Pons (tissue), 1 donor: ENCODE measurements at places on chromosomes 2 and 18.

DNA sequence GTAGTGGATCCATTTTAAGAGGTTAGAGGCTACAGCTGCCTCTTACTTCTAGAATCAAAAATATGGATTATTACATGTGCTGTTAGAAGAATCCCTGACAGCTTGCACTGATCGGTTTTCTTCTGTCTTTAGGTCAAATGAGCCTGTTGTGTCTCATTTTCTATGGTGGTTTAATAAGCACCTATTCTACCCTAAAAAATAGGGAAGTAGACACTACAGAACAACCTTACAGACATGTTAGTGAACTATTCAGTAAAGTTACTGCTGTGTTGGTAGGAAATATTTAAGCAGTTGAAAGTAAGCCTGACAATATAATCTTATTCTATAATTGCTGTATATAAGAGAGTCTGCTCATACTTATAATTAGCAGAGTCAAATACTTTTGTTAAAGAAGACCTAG is 168.5 kb upstream of the NOSTRIN start:
- no peak for DNase-seq

GRCh38 chr18:11322716-11323115 is 173.3 kb upstream of the PIEZO2 start:
- DNase-seq: no peak

GRCh38 chr2:200809506-200810251 is 2.0 kb upstream of the BZW1 start:
- no peak for DNase-seq

- no peak for DNase-seq
These were observed 121.8 kb downstream of the FHOD3 start for GRCh38 chr18:36419188-36419899.

GRCh38 chr18:55763805-55764204 is 175.8 kb upstream of the TCF4 start:
- DNase-seq: no peak

GRCh38 chr2:210324458-210324857 is 9.5 kb upstream of the MYL1 start:
- DNase-seq: no peak

- DNase-seq: peak; percentile 78
These were observed 10.1 kb downstream of the IWS1 start for GRCh38 chr2:127516041-127516762.

DNA sequence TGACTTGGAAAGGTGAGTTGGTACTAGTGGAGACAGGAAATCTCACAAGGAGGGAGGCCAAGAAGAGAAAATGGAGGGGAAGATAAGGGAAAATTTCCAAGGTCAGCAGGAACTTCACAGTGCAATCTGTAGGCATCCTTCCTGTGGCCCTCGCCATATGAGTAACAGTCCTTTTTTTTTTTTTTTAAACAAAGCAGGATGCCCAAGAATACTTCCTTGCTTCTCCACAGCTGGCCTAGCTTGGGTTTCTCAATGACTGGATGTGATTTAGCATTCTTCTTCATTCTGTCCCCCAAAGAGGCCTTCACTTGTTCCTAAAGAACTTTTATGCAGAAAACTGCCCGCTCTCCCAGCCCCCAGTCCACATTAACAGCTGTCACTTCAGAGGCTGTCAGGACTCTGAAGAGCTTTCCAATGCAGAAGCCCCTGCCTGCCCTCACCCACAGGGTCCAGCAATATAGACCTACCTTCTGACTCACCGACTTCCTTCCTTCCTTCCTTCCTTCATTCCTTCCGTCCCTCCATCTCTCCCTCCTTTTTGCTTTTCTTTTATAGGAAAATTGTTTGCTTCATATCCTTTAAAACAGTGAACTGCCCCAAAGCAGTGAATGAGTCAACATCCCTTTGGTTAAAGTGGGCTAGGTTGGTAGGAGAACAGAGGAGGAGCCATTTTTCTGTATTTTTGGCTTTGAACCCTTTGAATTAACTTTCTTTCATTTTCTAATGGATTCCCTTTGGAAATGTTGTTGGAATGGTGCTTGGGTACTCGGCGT is 172.0 kb downstream of the MGAT5 start:
- DNase-seq: no peak

DNA sequence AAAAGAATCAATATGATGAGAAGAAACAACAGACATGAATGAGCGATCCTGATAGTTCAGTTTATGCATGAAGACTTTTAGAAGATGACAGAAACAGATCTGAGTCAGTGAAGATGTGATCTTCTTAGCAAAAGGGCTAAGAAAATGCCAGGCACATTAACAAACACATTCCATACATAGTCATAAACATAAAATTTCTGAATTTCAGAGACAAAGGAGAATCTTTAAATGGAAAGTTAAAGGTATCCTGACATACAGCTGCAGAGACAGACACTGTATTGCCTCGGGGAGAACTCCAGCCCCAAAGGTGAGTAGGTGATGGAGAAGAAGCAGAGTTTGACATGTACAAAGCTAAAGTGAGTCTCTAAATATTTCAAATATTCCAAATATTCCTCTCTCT is 40.6 kb upstream of the FN1 start:
- no peak for DNase-seq

DNA sequence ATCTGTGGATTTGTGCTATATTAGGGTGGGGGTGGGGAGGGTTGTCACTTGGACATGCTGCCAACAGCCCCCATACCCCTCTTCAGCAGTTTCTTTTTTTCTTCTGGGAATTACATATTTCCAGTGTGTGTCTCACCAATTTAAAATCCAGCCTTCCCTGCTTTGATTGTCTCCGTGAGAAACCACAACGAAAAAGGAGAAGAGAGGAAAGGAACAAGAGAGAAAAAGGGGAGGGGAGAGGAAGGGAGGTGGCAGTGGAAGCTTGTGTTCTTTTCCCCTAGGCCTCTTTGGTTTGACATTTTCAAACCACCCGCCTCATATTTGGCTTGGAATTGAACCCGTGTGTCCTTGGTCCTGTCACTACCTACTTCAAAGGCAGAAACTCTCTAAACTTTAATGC is 860 bp downstream of the CTNNA2 start:
- no peak for DNase-seq

- DNase-seq: no peak
These were observed 24.9 kb downstream of the CAPN14 start for GRCh38 chr2:31192396-31192795.

- DNase-seq: no peak
These were observed 342.6 kb downstream of the CELF4 start for GRCh38 chr18:37222999-37223378.

GRCh38 chr2:223747392-223748042 is 89.9 kb downstream of the AP1S3 start:
- DNase-seq: no peak

DNA sequence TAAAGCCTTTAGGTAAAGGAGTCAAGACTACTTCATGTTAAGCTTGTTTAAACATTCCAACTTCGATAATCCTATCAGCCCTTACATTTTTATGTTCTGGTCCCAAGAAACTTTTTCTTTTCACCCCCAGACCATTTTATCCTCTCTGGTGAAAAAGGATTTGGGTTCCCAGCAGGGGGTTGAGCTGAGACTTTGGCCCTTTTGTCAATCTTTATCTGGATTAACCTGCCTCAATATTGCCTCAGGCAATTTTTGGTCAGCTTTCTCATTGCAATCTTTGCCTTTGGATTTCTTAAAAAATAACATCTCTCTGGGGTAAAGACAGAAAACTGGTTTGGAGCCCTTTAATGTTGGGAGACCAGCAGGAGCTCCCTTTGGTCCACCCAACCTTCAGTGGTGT is 33.9 kb upstream of the CSRNP3 start:
- DNase-seq: no peak

DNA sequence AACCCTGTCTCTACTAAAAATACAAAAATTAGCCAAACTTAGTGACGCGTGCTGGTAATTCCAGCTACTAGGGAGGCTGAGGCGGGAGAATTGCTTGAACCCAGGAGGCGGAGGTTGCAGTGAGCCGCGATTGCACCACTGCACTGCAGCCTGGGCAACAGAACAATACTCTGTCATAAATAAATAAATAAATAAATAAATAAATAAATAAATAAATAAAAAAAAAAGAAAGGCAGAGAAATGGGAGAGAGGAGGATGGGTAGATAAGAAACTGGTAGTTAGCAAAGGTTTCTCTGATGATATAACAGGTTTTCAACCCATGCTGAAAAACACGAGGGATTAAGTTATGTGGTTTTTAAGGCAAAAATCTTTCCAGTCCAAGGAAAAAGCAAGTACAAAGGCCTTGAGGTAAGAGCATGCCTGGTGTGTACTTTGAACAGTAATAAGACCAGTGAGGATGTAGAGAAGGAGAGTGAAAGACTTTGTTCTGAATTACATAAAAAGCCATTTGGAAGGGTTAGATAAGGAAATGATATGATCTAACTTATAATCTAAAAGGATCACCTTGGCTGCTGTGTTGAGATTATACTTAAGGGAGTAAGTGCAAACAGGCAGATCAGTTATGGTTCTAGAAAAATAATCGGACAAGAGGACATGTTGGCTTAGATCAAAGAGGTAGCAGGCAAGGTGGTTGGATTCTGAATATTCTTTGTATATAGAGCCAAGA is 159.3 kb downstream of the PTH2R start:
- DNase-seq: no peak

DNA sequence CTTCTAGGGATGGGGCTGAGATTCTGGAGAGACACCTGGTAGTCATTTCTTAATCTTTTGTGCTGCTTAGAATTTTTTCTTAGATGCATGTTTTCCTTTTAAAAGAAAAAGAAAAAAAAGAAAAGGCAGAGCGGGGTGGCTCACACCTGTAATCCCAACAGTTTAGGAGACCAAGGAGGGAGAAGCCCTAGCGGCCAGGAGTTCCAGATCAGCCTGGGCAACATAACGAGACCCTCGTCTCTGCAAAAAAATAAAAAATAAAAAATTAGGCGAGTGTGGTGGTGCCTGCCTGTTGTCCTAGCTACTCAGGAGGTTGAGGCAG is 46.0 kb upstream of the ATP6V1B1 start:
- no peak for DNase-seq

DNA sequence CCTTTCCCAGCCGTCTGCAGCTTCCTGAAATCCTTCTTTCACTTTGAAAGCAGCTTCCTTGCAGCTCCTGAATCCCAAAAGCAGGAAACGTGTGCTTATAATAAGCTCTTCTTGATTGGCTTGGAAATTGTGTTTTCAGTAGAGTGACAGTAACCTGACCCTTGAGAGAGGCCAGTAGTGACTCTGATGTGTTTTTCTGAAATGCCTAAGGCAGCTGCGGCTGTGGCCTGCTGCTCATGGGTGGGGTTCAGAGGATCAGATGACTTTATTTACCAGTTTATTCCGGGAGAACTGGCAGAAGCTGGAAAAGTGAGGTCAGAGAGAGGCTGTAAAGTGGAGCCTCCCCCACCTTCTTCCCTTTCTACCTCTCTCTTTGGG is 31.9 kb upstream of the RPIA start:
- DNase-seq: no peak

DNA sequence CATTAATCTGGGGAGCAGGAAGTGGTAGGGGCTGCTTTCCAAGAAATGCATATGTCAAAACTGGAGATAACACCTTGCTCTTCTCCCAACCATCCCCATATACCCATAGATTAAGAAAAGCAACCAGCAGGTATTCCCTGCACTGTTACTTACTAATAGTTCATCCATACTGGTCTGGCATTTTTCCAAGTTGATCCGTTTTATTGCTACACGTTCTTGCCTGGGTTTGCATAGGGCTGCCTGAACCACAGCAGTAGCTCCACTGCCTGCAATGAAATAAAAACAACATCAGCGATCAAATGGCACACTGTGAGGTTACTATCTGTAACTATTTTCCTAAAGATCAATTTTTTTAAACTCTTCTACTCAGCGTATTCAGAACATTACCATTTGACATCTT is 65.6 kb downstream of the STK39 start:
- DNase-seq: no peak

GRCh38 chr18:45621061-45621511 is 5.8 kb downstream of the SLC14A2 start:
- DNase-seq: peak; percentile 23

GRCh38 chr2:132715386-132716351 is 45.7 kb upstream of the LYPD1 start:
- DNase-seq: peak; percentile 8

GRCh38 chr2:102055346-102055990 is 63.7 kb downstream of the IL1R2 start:
- no peak for DNase-seq

GRCh38 chr2:41344529-41344928 is 703.3 kb upstream of the PKDCC start:
- no peak for DNase-seq

- DNase-seq: no peak
These were observed 26.8 kb upstream of the SLC9A2 start for GRCh38 chr2:102592601-102593000.

DNA sequence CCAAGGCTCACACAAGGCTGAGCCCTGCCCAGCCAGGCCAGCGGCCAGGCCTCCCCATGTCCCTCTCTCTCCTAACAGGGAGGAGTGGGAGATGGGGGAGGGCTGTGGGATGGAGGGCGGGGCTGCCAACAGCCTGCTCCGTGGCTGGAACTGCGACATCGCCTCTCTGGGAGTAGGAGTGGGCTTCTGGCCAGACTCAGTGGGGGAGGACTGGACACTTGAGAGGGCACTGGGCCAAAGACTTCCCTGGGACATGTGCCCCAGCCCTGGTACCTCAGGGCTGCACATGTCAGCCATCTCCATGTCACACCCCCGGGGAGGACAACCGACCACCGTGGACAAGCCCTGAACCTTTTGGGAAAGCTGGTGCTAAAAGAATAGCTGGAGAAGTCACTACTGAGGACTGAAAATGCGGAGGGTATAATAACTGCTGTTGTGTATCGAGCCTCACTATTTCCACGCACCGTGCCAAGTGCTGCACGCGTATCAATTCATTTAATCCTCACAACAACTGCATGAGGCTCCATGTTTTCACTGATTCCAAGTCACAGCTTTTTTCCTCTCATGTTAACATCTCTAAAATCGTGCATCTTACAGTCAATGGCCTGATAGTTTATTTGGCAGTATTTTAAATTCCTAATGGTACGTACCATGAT is 127.3 kb downstream of the MSH2 start:
- no peak for DNase-seq

GRCh38 chr2:145288650-145289496 is 769.0 kb upstream of the ZEB2 start:
- DNase-seq: no peak

DNA sequence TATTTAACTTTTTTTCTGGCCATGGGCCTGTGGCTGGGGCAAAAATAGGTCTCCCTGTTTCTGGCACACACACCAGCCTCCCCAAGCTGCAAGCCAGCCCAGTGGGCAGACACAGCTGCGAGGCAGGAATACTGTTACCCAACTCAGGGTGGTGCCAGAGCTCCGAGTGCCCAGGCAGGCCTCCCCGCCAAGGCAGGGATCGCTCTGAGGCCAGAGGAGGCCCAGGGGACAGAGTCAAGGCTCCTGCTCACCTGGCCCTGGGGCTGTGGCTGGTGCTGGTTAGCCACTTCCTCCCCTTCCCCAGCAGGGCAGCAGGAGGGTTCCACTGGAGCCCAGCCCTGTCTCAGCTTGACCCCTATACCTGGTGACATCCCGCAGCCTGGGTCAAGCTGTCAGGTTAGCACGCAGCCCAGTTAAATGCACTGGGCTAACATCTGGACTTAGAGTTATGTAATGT is 67.1 kb upstream of the EPAS1 start:
- peak; percentile 14 for DNase-seq

DNA sequence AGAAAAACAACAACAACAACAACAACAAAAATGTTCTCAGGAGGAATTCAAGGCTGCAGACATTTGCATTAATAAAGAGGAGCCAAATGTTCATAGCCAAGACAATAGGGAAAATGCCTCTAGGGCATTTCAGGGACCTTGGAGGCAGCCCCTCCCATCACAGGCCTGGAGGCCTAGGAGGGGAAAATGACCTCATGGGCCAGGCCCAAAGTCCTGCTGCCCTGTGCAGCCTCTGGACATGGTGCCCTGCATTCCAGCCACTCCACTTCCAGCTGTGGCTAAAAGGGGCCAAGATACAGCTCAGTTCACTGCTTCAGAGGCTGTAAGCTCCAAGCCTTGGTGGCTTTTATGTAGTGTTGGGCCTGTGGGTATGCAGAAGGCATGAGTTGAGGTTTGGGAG is 314.5 kb downstream of the CYRIA start:
- no peak for DNase-seq
